ENCODE measurements at places on chromosomes 5 and 9.

DNA sequence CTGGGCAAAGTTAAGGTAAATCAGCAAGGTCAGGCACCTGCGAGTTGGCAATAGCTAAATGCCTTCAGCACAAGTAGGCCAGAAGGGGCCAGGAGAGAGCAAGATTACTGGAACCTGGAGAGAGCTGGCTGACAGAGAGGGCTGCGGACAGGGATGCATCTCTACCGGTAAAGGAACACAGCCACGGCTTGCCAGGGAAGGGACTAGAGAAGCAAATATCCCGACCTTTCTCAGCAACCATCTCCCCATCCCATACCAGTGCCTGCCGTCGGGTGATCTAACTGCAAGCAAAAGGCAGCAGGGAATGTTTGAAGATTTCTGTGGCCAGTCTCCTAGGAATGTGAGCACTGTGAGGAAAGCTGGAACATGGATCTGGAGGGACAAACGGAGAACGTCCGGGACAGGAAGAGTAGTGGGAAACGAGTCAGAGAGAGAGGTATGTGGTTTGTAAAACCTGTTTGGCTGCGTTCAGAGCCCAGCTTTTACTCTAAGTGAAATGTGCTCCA lies 15.9 kb upstream of the ABLIM3 start:
- DNase-seq, result peak; percentile 74

DNA sequence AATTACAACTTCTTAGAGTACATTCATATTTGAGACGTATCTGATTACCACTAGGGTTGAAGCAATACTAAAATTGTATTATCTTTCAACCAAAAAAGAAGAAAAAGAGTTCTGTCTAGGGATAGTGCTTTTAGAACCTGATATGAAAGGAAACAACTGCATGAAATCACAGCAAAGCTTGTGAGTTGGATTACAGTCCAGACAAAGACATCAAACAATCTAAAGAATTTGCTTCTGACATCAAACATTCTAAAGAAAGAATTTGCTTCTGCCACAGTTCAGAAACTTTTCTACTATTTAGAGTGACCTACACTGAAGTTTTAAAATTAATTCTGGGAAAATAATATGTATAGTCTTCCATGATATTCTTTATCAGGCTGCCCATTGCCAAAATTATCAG lies 1141.1 kb upstream of the ACO1 start:
- DNase-seq, result no peak

DNA sequence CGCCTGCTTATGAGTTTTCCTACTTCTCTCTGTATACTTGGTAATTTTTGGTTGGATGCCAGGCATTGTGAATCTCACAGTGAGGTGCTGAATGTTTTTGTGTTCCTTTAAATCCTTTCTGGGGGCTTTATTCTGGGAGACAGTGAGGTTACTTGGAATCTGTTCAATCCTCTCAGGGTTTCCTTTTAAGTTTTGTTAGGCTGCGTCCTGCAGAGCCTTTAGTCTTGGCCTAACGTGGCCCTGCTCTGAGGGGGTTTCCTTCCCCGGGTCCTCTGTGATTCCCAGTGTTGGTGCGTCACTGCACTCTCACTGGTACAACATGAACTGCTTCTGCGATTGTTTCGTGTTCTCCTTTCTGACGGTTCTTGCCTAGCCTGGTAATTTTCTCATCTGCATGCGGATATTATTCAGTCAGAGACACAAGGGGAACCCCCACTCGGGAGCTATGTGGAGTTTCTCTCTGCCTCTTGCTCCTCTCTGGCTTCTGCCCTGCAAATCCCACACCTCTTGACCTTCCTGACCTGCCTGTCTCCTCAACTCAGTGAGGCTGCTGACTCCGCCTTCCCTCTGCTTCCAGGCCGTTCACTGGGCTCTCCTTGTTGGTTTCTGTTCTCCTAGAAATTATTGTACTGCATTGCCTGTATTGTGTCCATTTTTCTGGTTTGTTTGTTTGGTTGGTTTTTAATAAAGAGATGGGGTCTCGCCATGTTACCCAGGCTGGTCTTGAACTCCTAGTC lies 128.1 kb downstream of the DAB2IP start:
- DNase-seq, result no peak

DNA sequence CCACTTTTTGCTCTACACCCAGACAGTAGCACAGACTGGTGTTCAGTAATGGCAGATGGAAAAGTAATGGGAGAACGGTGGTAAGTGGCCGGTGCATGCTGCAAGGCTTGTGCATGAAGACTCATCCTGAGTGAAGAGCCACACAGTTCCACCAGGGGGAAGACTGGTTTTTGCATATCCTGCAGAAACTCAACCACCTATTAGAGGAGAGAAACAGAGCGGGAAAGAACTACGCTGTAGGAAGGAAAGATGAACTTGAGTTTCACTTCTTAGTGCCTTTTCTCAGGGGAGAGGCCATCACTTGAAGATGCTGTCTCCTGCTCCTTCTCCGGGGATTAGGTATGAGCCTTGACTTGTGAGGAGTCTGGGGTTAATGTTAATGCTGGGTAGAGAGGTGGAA lies 9.4 kb upstream of the PRSS3 start:
- no peak for DNase-seq

DNA sequence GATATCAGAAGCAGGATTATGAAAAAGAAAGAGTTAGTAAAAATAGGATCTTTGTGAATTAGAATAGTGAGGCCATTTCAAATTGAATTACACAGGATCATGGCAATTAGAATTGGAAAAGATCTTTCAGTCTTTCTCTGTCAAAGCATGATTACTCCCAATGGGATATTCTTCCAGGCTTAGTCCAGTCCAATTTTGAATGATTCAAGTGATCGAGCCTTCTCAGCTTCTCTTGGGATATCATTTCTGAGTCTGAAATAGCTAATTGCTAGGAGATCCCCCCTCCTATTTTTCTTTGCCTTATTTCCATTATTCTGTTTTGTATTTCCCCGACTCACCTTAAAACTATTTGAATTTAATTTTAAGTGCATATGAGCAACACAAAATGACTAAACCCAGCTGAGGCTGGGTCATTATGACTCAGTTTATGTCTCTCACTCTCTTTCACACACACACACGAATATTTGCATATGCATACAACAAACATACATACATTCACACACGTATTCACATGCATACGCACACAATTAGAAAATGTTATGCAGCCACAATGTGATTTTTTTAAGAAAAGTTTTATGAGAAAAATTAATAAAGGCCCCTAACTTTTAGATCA lies 34.8 kb upstream of the EFNA5 start:
- DNase-seq, result no peak
